NCI-H1930 (cell line): ENCODE measurements at places on chromosomes 5 and 9.

DNA sequence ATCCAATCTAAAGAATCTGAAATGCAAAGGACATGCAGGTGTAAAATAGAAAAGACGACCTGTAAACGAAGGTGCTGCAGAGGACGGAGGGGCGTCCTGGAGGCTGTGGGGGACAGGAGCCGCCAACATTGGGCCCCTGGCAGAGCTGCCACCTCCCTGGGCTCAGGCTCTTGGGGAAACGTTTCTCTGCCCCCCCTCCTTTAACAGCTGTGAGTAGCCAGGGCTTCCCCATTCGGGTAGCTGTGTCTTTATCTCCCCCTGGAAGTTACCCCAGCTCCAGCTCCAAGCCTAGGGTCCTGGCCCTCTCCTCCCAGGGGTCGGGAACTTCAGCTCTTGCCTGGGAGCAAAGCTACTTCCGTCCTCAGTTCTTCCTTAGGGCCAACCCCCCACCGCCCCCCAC, 51.5 kb downstream of the PSD2 start:
- DNase-seq, result no peak

DNA sequence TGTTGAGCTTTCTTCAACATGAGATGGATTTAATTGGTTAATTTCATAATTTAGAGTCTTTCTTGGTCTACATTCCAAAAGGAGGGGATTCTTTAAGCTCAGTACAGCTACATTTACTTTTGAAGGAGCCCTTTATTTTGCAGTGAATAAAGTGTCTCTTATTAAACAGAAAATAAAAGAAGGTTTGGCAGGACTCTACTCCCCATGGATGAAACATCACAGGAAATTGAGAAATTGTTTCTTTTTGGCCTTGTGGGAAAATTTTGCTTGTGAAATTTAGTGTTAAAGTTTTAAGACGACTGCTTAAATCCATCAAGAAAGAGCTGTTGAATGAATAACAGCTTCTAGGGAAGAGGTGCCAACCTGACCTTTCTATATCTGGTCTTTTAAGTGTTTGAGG, 187.7 kb downstream of the NTRK2 start:
- DNase-seq, result no peak

- no peak for DNase-seq
Observed at GRCh38 chr5:96896276-96896675, 20.0 kb downstream of the ERAP2 start.

GRCh38 chr5:98275980-98276379, 497.5 kb upstream of the RGMB start:
- no peak for DNase-seq

- DNase-seq, result no peak
Observed at GRCh38 chr5:154770111-154770510, 14.9 kb downstream of the LARP1 start.

DNA sequence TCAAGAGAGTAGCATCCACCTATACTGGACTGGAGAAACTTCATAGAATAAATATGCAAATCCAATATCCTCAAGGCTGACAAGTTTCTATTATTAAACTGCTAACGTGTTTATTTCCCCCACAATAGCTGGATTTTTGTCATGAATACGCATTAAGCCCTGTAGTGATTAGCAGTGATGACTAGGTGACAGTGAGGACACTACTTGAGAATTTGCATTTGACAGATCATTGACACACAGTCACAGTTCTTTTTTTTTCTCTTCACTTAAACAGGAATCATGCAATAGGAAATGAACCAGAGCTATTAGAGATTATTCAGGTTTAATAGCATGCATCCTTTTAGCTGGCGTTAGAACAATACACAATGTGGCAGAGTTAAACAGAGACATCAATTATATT, 35.3 kb downstream of the MPDZ start:
- no peak for DNase-seq

GRCh38 chr9:89225991-89226471, 47.4 kb upstream of the SHC3 start:
- DNase-seq, result no peak

DNA sequence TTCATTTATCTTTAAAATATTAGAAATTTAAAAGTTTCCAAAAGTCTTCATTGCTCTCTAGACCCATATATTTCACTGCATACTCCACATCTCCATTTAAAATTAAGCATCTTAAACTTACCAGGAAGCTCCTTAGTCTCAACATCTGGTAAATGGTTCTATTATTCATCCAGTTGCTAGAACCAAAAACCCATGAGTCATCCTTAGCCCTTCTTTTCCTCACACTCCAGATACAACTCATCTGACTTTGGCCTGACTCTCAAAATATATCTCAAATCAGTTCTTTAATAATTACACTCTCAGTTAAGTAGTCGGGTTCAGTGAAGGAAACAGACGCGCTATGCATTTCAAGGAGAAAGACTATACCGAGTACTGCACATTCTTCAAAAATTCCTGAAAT, 110.2 kb upstream of the COX7C start:
- DNase-seq, result no peak

DNA sequence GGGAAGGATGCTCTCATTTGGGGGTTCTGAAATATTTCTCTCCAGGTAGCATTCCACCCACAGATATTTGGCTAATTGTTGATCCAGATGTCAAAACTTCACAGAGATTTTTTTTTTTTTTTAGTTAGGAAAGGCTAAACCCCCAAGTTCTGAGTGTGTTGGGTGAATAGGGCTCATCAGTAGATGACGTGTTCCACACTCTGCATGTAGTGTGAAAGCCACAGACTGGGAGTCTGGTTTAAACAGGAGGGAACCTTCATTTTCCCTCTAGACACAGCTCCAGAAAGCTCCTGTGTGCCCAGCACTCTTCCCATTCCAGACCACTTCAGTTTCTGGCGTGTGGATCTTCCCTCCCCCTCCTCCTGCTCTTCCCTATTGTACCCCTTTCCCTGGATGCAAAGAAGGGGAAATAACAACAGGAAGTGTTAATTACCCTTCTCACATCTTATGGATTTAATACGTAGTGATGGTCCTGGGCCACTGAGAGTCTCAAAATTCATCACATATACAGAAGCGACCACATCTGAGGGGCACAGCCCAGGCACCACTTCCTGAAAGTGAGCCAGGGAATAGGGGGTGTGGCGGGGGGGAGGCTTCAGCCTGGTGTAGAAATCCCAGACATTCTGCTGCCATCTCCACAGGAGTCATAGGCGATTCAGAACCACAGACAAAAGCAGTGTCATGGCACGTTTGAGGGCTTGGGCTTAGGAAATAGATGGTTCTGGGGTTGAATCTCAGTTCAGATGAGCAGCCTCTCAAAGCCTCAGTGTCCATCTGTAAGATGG, 65.1 kb downstream of the DAP start:
- DNase-seq, result no peak

DNA sequence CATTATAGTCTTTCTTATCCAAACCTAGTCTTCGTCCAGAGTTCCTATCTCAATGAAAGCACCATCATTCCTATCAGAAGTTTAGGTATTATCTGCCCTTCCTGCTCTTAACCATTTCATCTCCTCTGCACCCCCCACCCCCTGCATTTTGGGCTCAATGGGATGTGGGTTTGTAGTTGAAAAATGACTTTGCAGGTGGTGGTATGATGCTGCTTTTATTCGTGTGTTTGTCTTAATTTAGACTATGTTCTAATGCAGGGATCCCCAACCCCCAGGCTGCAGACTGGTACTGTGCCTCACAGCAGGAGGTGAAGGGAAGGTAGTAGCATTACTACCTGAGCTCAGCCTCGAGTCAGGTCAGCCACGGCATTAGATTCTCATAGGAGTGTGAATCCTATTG, 49.4 kb upstream of the ZNF608 start:
- DNase-seq, result no peak

DNA sequence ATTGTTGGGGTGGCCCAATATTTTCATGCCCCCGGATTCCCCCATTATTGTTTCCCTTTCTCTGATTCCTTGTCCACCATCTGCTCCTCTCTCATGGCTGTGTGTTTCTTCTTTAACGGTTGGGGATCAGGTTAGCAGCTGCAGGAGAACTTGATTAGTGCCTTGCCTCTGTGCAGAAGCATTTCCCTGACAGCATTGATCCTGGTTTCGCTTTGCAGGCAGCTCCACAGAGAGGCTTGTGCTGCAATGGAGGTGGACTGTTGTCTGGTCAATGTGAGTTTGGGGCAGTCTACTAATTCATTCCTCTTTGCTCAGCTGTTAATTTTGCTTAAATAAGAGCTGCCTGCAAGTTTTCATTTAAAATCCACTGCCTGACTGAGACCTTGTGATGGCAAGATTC, 32.5 kb upstream of the SSBP2 start:
- no peak for DNase-seq

DNA sequence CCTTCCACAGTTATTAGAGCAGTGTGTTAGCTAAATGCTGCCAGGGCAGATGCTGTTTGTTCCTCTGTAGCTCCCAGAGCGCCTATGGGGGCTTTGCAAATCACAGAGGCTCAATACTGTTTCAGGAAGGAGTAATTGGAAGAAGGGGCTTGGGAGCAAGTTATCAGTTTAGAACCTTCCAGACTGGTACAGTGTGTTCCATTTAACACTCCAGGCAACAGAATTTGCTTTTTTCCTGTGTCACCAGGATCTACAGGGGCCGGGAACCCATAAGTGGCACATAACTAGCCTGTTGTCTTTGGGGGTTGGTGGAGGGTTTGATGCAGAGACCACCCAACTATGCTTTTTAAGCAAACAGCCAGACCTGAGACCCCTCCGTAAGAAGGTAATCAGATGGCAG, 307.3 kb upstream of the KCNN2 start:
- DNase-seq, result no peak

DNA sequence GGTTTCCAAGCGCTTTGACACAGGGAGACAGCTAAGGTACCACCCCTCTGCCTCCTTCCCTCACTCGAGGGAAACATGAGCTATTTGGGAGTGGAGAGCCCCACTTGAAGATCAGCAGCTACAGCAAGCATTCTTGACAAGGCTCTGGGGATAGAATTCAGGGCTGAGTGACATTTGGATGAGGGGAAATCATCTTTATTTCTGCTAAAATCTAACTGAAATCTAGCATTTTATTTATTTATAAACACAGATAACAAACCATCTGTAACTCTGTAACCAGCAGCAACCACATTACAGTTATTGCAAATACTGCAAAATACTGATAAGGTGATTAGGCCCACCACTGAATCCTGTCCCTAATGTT, 22.4 kb downstream of the RNF130 start:
- DNase-seq, result no peak

- DNase-seq, result no peak
Observed at GRCh38 chr5:140238756-140239155, 63.8 kb downstream of the CYSTM1 start.

DNA sequence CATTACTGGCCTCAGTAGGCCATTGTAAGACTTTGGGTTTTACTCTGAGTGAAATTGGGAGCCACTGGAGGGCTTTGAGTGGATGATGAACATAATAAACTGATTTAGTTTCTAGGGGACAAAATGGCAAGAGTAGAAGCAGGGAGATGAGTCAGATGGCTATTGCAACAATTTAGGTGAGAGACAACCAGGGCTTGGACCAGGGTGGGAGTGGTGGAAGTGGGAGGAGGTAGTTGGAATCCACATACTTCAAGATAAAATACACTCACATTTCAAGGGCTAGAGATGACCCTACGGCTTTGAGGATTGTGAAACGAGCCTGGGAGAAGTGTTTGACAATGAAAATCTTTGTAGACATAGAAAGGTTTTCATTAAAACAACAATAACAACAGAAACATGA, 136.3 kb downstream of the ACTBL2 start:
- no peak for DNase-seq

DNA sequence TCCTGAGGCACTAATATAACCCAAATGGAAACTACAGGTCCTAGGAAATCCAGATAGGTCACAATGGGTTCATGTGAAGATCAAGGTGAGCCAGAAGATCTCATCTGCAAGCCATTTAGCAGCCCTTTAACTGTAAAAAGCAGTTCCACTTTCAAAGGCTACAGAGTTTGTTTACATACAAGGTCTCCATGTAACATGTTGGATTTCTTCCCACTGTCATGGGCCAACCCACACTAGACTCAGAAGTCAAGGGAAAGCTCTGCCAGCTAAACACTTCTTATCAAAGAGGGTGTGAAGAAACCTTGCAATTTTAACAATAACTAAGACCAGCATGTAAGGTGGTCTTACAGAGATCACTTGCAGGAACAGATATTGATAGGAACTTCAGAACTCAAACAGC, 3.8 kb upstream of the CTNNAL1 start:
- no peak for DNase-seq

- DNase-seq, result no peak
Observed at GRCh38 chr9:134295746-134296250, 30.5 kb upstream of the RXRA start.

- no peak for DNase-seq
Observed at GRCh38 chr9:128629852-128630545, 26.6 kb downstream of the DYNC2I2 start.

- no peak for DNase-seq
Observed at GRCh38 chr5:147567917-147568598, 58.2 kb upstream of the DPYSL3 start.

DNA sequence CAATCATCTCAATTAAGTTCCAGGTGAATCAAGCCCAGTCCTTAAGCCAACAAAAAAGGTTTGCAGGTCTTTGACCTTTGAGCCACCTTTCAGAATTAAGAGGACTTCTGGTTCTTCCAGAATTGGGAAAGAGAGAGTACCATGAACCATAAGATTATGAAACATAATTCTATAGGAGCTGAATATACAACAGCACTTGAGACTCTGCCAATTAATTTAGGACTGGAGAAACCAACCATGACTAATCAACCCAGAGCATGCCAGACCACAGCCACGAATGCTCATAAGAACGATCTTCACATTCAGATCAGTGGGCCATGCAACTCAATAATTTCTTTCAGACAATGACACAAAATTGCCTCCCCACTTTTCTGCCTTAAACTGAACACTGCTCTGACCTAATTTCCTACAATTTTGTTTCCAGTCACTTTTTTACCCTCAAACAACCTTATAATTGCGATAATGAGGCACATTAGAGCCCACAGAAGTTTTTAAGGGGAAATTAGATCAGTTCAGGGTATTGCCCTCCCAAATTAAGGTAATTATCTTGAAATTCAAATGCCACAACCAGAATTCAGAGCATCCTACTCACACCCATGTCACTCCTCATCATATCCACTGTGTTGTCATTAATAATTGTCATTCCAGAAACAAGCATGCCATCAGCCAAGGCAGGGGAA, 213.4 kb downstream of the ATPSCKMT start:
- DNase-seq, result no peak

DNA sequence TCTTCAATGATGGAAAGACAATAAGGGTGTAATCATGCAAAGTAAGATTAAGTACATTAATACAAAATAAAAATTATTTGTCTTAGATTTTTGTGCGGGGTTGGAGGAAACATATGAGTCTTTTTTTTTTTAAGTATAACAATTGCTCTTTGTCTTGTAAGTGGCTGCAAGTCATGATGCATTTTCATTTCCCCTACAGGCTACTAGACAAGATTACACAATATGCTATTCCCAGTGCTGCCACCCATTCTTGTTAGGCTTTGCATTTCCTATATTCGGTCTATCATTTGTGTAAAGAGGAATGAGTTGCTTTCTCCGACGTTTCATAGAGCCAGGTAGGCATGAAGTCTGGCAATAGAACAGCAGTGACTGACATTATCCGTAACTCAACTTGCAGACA, 294.2 kb upstream of the CYLC2 start:
- no peak for DNase-seq

- no peak for DNase-seq
Observed at GRCh38 chr5:151063142-151063989, 17.5 kb downstream of the TNIP1 start.

- DNase-seq, result no peak
Observed at GRCh38 chr9:1532171-1532570, 482.0 kb downstream of the DMRT2 start.
